HL-60 (cell line): ENCODE measurements at places on chromosomes 3 and 15.

DNA sequence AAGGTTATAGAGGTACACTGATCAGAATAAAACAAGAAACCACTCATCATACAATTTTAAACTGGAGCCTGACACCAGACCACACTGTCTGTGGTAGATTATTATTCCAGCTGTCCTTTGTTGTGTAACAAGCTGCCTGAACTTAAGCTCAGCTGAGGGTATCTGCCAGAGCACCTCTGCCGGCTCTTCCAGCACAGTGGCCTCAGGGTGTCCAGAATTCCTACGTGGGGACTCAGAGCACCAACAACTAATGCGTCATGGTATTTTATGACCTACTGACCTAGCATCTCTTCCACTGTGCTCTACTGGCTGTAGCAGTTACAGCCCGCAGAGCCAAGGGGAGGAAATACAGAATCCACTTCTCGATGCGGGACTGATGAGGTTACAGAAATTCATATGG is 15.6 kb upstream of the RAF1 start:
- DNase-seq, result no peak

DNA sequence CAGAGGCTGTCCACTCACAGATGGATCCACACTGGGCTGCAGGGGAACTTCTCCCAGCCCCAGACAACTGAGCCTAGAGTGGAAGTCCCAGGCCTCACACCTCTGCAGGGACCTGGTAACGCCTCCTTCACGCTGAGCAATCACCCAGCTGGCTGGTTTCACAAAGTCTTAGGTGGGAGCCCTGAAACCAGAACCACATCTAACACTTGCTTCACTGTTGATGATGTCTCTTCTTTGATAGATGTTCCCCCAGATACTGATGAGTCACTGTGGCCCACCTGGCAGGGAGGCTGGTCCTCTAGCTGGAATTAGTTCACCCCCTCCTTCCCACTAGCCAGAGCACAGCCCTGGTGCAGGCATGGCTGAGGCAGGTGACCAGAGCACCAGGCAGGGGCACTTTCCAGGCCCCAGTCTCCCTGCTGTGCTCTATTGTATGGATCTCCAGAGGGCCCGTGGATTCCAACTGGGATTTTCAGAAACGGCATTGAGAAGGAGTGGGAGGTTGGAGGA is 33.5 kb downstream of the MYL3 start:
- DNase-seq, result no peak

- DNase-seq, result no peak
These were observed 494.6 kb downstream of the CNTN6 start for GRCh38 chr3:1587426-1587825.

- peak; percentile 89 for DNase-seq
These were observed at the start of gene SEC61A1 for GRCh38 chr3:128051837-128052594. Gene SEC61A1, plus strand, starts transcription at chr3:128052437. Its CDS starts 116 bp downstream, at chr3:128052553.

GRCh38 chr3:48141604-48142137 is 46.5 kb downstream of the CDC25A start:
- no peak for DNase-seq

DNA sequence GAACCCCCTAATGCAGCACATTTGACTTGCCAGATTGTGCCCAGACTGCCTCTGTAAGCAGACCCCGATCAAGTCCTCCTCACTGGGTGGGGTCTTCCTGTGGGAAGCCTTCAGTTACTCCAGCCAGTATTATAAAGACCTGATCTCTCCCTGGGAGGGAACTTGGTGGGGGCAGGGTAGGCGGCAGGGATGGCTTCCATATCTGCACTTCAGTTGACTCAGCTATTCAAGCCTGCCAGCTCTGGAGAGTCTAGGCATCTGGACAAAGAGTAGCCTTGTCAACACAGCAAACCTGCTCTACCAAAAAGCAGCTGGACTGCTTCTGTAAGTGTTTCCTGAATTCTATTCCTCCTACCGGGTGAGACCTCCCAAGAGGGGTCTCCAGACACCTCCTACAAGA is 21.0 kb upstream of the SLC25A38 start:
- no peak for DNase-seq

- DNase-seq, result no peak
These were observed 29.3 kb upstream of the POLR2M start for GRCh38 chr15:57677204-57677603.

GRCh38 chr3:153087595-153088566 is 74.1 kb upstream of the RAP2B start:
- no peak for DNase-seq

- DNase-seq, result no peak
These were observed 82.2 kb upstream of the CBLB start for GRCh38 chr3:105950881-105951600.

- no peak for DNase-seq
These were observed 40.7 kb downstream of the C2CD4B start for GRCh38 chr15:62124176-62124972.
